T-helper 1 cell (primary cell): ENCODE measurements at places on chromosomes 12 and 14.

DNA sequence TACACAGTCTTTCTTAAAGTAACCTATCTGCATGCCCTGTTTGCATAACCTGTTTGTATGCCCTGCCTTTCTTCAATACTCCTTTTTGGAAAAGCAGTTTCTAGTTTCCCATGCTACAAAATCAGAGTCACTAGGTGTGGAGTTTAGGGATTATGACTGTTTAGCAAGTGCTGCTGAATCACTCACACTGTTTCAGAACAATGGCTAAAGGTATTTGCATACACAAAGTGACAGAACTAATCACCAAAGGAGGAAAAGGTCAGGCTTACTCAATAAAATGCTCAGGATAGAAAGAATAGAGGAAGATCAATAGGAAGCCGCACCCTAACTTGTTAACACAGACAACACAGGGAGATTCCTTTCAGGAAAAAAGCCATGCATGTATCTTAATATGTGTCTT, 19.4 kb downstream of the EGLN3 start:
- DNase-seq = no peak

DNA sequence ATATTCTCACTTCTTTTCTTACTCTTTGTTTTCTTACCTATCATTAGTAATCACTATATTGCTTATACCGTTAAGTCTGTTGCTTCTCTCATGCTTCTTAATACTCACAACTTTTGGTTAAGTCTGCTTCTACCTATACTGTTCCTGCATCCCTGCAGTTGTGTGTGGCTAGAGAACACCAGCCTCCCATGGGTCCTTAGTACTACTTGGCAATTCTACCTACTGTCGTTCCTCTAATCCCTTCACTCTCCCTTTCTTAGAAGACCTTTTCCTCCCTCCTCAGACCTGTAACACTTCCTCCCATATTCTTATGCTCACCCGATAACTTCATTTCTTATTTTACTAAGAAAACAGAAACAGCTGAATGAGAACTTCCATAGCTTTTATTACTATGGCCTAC, 29.3 kb downstream of the CNOT2 start:
- no peak for DNase-seq

DNA sequence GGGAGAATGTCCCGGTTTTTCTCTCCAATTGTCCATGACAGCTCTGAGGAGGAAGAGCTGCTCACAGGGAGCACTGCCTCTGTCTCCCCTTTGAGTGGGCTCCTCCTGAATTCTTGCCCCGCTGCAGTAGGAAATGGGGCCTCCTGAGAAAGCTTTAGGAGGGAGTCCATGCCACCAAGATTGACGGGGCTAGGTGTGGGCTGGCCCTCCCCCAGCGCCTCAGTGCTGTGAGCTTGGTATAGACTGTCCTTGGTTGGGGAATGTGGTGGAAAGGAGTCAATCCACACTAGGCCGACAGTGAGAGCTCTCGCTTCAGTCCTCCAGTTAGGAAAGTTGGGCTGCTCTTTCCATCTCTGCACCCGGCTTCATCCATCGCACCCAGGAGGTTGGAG, 23.4 kb upstream of the CTDSP2 start:
- no peak for DNase-seq

- DNase-seq = no peak
Observed at GRCh38 chr12:96260231-96260630, 66.1 kb downstream of the ELK3 start.

GRCh38 chr12:124679533-124680371, 112.3 kb upstream of the NCOR2 start:
- DNase-seq = no peak

- DNase-seq = no peak
Observed at GRCh38 chr12:12941450-12942350, 10.3 kb downstream of the GPRC5D start.

DNA sequence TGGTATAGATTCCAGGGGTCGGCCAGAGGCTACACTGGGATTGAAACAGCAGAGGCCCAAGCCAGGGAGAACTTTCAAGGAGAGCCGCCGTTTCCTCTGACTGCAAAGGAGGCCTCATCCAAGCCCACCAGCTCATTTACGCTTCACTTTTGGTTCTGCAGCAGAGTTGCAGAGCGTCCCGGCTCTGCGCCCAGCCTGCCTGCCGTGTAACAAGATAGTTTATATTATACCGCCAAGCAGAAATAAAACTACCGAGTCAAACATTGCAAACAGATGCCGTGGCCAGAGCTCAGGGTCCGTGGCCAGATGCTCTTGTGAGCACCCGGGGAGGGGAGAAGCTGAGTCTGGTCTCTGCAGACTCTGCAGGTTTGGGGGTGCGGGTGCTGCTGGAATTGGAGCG, 60.7 kb upstream of the TBX3 start:
- DNase-seq = no peak

DNA sequence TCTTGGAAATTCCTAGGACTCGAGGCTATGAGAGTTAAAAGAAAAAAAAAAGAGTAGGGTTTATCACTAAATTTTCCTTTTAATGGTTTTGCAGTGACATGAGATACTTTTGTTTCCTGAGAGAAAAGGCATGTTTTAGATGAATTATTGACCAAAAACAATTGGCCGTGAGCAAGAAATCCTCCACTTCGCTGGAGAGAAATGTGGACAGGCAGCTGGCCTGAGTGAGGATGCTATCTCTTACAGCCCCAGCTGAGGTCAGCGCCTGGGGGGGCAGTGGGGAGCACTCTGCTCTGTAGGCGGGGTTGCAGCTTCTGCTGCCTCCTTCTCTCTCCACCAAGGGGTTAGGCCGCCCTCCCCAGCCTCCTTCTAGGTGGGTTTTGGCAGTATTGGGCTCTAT, 54.7 kb downstream of the PRIMA1 start:
- DNase-seq = no peak

- DNase-seq = no peak
Observed at GRCh38 chr14:99120526-99121318, 151.3 kb downstream of the BCL11B start.

DNA sequence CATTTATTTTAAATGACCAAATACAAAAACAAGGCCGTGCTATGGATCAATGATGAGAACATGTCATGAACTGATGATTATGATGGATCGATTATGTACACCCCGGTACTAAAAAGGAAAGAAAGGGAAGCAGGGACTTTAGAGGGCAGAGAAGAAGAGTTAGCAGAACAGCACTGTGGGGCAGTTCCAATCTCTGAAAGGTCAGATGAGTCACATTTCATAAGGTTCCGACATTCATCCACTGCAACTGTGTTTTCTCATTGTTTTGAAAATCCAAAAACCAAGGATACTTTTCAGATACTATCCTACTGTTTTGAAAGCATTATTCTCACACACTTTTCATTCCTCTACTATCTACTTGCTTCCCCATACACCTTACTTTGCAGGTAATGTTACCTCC, 169.3 kb downstream of the STXBP6 start:
- DNase-seq = no peak

- no peak for DNase-seq
Observed at GRCh38 chr12:113276306-113276705, 55.0 kb downstream of the TPCN1 start.

- no peak for DNase-seq
Observed at GRCh38 chr12:110861729-110862128, 14.9 kb downstream of the CCDC63 start.
